ENCODE measurements at places on chromosomes 12 and 14. TPM values are rescaled to one million over a fixed set of nuclear protein-coding genes. Genes with fewer than 3 reads are reported as not detected.

DNA sequence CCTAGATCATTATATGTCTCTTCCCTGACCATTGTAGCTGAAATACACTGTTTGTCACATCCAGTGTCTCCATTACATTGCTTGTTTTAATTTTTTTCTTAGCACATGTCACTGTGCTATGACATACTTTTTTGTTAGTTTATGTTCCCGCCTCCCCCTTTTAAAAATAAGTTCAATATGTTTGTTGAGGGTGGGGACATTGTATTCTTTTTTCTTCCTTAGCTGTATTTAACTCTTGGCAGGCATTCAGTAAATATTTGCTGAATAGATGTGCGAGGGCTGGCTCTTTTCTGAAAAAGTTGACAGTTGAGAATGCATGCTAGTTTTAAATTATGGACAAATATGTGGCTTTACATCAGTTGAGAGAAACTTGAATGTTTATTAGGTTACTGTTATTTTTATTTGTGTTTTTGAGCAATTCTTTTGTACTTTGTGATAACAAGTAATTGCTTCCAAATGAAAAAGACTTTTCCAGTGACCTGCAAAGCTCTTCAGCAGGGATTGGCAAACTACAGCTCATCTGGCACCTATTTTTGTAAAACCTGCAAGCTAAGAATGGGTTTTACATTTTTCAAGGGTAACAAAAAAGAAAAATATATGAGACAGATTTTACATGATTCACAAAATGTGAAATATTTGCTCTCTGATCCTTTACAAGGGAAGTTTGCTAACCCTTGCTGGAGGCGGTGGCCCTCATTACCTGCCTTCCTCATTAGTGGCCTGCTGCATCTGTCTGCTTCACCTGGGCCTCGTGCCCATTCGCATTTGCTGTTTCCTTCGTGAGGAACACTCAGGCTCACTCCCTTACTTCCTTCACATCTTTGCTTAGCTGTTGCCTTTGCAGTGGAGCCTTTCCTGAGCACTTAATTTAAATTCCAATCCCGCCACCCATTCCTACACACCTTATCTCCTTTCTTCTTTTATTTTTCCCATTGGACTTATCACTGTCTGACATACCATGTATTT, 229.4 kb downstream of the ERC1 start:
- H3K4me1 ChIP-seq, result peaks cover 56% of the 10 kb centered on the region
- no peaks in the 10 kb centered on the region for H3K36me3 ChIP-seq
- no peak overlapping the region for H3K4me3 ChIP-seq
- H3K27me3 ChIP-seq, result no peaks in the 10 kb centered on the region
- DNase-seq, result peak; percentile 31

DNA sequence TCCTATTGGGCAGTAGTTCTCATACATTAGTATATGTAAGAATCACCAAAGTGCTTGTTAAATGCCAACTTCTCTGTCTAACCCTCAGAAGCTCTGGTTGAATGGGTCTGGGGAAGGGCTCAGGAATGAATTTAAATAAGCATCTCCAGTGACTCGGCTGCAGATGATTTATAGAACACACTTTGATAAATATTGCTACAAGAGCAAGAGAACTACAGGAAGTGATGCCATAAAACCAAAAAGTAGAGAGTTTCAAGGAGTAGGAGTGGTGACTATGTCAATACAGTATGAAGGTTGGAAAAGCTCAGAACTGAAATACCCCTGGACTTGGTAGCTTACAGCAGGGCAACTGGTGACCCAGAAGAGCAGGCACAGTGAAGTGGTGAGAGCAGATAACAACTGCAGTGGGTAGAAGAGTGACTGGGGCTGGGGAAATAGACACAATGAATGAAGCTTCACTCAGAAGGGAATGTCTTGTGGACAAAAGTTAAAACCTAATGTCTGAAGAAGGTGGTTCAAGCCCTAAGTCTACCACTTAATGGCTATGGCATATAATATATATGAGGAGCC, 8.0 kb upstream of the PLEKHA5 start:
- H3K4me1 ChIP-seq, result no peaks in the 10 kb centered on the region
- H3K27me3 ChIP-seq, result no peaks in the 10 kb centered on the region
- H3K27ac ChIP-seq, result no peak overlapping the region
- no peak overlapping the region for H3K4me3 ChIP-seq

- no peak for DNase-seq
- H3K4me1 ChIP-seq, result no peaks in the 10 kb centered on the region
- no peak overlapping the region for H3K4me3 ChIP-seq
- H3K36me3 ChIP-seq, result no peaks in the 10 kb centered on the region
Measured at GRCh38 chr14:61177279-61178225, 103.6 kb downstream of the TMEM30B start.

PLEKHA5 gene
- polyA plus RNA-seq, result 37.8 TPM

CARMIL3 gene
- polyA plus RNA-seq, result 0.15 TPM

DNA sequence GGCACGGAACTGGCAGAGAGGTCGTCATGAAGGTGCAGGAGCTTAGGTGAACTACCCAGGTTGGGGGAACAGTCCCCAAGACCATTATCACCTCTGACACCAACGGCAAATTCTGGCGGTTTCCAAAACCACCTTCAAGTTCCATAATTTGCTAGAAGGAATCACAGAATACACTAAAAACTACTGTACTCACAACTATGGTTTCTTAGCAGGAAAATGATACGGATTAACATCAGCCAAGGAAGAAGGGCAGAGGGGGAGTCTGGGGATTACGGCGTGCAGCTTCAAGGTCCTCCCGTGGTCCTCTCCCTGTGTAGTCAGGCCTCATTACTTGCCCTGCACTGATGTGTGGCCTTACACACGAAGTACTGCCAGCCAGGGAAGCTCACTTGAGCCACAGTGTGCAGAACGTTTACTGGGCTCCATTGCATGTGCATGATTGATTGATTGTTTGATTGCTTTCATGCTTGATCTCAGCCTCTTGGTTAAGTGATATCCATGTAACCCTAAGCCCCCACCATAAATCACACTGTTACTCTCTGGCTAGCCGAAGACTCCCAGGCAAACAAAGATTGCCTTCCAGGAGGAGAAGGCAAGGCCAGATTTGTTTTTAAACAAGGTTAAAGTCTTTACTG, 837 bp upstream of the STX2 start:
- H3K27me3 ChIP-seq, result no peaks in the 10 kb centered on the region
- DNase-seq, result no peak
- no peaks in the 10 kb centered on the region for H3K4me1 ChIP-seq

DNA sequence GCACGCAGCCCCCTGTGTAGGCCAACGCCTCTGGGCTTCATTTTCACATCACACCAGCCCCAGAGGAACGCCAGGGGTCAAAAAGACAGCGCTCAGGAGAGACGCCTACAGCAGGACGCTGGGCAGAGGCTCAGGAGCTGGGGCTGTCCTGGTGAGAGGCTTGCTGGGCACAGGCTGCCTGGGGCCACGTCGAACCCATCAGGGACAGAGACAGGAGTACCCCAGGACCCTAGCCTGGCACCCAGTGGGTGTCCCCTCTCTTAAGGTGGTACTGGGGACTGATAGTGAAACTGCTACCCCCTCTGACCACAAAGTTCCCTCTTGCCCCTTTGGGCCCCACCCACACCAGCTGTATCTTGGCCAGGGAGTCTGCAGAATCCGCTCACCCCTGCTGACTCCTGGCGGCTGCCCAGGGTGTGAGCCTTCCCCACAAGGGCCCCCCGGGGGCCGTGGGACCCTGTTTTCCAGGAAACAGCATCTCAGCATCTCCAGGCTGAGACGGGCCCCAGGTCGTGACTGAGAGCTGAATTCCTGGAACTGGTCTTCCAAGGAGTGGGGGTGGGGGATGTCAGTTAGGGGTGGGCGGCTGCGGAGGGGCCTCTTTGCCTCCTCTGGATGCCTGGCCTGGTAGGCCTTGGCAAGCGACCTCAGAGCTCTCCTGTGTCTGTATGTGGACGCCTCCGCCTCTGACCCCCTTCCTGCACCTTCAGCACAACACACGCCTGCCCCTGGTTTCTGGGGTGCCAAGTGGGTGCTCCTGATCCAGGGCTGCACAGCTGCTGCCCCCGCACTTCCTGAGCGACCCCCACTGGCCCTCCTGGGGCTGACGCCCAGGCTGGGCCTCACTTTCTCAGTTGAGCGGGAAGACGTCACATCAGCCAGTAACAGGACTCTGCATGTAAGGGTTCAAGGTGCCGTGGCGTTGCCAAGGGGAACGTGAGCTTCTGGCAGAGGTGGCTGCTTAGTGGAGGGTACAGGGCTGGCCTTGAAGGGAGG, 321.9 kb upstream of the RTL1 start:
- H3K4me1 ChIP-seq, result no peaks in the 10 kb centered on the region
- H3K27me3 ChIP-seq, result no peaks in the 10 kb centered on the region
- H3K27ac ChIP-seq, result no peak overlapping the region
- no peak for DNase-seq
- no peak overlapping the region for H3K4me3 ChIP-seq

TAS2R50 gene
- 0.10 TPM for polyA plus RNA-seq

ADAM21 gene
- 0.40 TPM for polyA plus RNA-seq

- H3K4me1 ChIP-seq, result no peaks in the 10 kb centered on the region
- H3K27me3 ChIP-seq, result no peaks in the 10 kb centered on the region
- DNase-seq, result no peak
- no peak overlapping the region for H3K27ac ChIP-seq
Measured at GRCh38 chr12:65389436-65389835, 111.0 kb downstream of the MSRB3 start.

LBHD2 gene
- polyA plus RNA-seq, result not detected

DNA sequence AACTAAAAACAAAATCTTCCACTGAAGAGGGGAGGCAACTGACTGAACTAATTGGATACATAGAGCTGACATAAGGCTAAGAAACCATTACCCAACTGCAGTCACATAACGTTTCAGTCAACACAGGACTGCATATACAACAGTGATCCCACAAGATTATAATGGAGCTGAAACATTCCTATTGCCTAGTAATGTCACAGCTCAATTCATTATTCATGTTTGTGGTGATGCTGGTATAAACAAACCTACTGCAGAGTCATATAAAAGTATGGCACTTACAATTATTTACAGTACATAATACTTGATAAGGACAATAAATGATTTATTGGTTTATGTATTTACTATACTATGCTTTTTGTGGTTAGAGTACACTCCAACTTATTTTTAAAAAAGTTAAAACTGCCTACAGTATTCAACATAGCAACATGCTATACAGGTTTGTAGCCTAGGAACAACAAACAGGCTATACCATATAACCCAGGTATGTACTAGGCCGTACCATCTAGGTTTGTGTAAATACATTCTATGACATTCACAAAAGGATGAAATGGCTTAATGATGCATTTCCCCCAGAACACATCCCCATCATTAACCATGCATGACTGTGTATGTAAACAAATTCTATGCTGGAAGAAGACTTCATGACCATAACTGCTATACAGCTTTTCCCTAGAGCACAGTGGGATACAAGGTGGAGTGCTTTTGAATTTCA, 4.3 kb downstream of the NAP1L1 start:
- H3K4me3 ChIP-seq, result no peak overlapping the region
- H3K36me3 ChIP-seq, result no peaks in the 10 kb centered on the region
- H3K4me1 ChIP-seq, result peaks cover 45% of the 10 kb centered on the region
- no peaks in the 10 kb centered on the region for H3K27me3 ChIP-seq
- DNase-seq, result no peak

BIN2 gene
- 0.72 TPM for polyA plus RNA-seq

DNA sequence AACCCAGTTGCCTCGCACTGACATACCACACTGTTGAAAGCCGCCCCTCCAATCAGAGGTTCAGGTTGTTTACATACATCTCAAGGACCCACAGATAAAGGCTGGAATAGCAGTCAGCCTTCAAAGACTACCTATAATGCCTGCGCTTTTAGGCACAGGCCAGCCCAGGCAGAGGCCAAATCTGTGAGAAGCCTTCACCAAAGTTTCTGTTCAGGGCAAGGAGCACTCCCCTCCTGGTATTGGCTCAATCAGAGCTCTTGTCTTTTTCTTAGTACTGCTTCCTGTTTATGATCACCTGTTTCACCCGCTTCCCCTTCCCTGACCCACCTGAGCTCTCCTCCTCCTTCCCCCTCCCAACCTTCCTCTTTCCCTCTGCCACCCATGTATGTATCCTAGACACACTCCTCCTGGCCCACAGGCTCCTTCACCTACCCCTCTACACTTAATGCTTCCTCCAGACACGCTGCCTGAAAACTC, 34.8 kb downstream of the DUSP16 start:
- H3K27ac ChIP-seq, result no peak overlapping the region
- DNase-seq, result no peak
- H3K36me3 ChIP-seq, result no peaks in the 10 kb centered on the region
- H3K27me3 ChIP-seq, result no peaks in the 10 kb centered on the region
- no peak overlapping the region for H3K4me3 ChIP-seq
- peaks cover 9% of the 10 kb centered on the region for H3K4me1 ChIP-seq

ANO4 gene
- polyA plus RNA-seq, result not detected
